ENCODE measurements at places on chromosomes 7 and 10.

DNA sequence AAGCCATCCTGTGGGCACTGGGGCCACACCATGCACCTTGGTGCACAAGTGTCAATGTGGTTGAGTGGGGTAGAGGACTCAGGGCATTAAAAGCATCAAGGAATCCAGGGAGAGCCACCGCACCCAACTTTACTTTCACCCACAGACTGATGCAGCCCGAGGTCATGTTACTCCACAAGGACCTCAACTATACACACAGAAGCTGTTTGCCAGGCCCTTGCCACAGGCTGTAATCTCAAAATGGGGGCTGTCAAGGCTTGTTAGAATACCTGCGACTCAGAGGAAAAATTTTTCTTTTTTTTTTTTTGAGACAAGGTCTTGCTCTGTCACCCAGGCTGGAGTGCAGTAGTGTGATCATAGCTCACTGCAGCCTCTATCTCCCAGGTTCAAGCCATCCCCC, 26.5 kb upstream of the KCTD7 start:
- no peak for DNase-seq

DNA sequence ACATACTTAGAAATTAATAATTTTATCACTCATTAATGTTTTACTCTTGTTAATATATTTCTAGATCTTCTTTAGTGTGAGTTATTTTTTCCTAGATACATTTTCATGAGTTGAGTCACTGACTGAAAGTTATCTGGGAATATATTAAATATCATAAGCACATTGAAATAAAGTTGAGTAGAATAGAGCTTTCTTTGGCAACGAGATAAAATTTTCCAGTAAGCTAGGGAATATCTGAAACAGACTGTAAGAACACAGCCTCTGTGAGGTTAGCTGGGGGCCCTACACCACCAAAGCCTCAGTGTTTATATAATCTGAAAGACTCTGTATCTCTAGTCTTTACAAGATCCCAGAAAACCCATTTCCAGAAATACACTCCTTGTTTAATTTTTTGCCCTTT, 347.8 kb upstream of the PLXDC2 start:
- no peak for DNase-seq

GRCh38 chr7:29965030-29965429, 24.6 kb downstream of the SCRN1 start:
- DNase-seq, result no peak

- DNase-seq, result no peak
Measured at GRCh38 chr7:71613313-71613712, 481.4 kb downstream of the GALNT17 start.

DNA sequence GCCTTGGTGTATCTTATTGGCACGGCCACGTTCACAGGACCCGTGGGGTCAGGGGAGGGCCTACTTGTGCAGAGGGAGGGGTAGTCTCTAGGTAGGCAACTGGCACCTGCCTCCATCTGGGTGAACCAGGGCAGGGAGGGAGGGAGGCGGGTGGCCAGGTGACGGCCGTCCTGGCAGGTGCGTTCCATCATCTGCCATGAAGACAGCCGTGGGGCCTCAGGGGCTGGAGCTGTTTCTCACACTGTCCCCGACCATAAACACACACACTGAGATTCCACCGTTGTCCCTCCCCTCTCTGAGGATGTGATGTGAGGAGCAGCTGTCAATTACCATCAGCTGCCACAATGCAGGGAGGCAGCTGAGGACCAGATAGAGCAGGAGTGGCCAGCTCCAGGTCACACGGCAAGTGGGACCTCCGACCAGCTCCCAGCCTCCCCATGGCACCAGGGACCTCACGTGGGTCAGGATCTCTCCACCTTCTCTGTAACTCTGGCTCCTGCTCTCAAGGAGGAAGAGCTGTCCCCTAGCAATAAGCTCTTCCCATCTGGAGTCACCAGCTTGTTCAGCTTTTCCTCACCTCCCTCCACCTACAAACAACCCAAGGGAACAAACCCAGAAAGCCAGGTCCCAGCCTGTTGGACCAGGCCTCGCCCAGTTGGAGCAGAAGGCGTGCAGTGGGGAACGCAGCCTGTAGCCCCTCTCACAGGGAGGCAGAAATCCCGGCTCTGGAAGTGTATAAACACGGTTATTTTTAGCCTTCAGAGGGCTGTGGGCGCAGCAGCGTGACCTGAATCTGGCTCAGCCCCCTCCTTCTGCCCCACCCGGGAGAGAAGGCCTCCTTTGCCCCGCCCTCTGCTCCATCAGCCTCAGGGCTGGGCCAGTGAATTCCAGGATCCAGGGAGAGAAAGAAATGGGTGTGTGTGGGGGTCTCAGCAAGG, 33.1 kb downstream of the ZMIZ1 start:
- DNase-seq, result peak; percentile 82

DNA sequence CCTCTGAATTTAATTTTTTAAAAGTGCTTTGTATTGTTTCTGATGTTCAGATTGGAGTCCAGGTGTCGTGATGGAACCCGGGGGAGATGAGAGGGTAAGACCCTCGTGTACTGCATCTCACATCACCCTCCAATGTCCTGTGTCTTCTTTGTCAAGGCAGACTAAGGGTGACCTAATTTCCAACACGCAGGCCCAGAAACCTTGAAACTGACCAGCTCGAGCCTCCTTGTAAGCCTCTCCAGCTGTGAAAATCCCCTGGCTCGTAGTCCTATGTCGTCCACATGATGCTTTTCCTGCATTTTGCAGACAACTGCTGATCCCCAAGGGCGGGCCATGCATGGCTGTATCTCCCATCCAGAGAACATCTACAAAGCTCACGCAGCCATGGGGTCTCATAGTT, 220.2 kb downstream of the ARHGAP12 start:
- DNase-seq, result no peak

DNA sequence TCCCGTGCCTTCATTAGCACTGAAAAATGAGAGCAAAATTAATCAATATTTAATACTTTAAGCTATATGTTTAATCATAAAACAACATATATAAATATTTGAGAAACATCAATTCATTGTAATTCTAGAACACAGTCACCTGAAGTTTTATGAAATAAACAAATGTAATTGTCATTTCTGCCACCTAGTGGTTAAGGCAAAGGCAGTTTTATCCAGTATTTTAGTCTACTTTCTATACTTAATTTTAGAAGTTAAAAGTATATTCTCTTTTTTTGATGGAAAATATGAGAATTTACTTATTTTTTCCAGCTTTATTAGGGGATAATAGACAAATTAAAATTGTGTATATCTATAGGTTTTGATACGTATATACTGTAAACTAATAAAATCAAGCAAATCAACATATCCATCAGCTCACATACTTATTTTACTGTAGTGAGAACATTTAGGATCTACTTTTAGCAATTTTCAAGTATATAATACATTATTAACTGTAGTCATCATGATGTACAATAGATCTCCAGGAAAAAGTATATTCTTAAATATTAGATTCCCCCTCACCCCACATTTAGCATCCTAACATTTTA, 16.9 kb downstream of the PCGF6 start:
- no peak for DNase-seq

- DNase-seq, result no peak
Measured at GRCh38 chr10:60883187-60883586, 60.8 kb downstream of the RHOBTB1 start.

GRCh38 chr7:42432644-42433043, 195.6 kb upstream of the GLI3 start:
- DNase-seq, result no peak
